ENCODE measurements at places on chromosomes 13 and 19.

GRCh38 chr19:16136185-16136999, 7.1 kb upstream of the HSH2D start:
- DNase-seq: no peak

GRCh38 chr13:98658131-98658530, 81.2 kb upstream of the STK24 start:
- DNase-seq: no peak

- no peak for DNase-seq
Measured at GRCh38 chr13:70964124-70964523, 855.9 kb upstream of the KLHL1 start.

GRCh38 chr13:93621051-93621450, 394.4 kb downstream of the GPC6 start:
- DNase-seq: no peak

DNA sequence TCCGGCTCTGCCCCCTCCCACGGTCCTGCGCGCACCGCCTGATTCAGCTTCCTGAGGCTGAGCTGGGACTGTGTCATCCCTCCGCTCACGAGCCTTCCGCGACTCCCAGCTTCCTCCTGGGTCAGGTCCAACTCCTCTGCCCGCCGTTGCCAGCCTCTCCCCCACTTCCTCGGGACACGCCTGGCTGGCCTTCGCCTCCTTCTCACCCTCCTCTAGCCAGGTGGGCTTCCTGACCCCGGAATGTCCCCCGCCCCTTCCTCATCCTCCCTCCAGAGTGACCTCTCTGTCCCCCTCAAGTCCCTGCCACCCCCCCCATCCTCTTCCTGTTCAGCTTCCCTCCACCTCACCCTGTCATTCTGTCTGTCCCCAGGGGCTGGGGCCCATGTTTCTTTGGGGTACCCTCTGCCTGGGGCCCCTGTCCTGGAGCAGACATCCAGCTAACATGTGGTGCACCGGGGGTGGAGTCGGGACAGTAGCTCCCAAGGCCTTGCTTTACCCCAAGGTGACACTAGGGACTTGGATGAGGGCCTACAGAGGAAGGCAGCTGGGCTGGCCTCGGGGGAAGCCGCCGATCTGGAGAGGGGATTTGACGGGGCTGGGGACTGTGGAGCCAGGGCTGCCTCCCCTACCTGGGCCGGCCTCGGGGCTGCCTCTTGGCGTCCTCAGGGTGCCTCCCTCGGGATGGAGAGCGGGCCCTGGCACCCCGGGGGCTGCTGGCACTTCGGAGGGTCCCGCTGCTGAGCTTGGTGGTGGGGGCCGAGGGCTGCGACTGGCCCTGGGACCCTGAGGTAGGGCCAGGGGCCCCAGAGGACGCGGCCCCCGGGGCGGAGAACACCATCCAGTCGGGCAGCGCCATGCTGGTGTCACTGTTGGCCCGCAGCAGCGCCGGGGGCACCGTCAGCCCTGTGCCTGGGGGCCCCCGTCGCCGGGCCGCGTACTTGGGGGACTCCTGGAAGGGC, 16.5 kb downstream of the SHANK1 start:
- no peak for DNase-seq

- DNase-seq: no peak
Measured at GRCh38 chr13:106034201-106034600, 501.3 kb downstream of the EFNB2 start.

Measured in CD4-positive, alpha-beta T cell treated with Interleukin-15 for 1 hour (primary cell).